ENCODE measurements at places on chromosomes 16 and 17.

- DNase-seq, result no peak
Measured at GRCh38 chr16:87581857-87582215, 20.5 kb upstream of the JPH3 start.

GRCh38 chr17:76054112-76054476 lies 18.2 kb downstream of the SRP68 start:
- no peak for DNase-seq

GRCh38 chr17:45371414-45372324 lies 54.8 kb upstream of the MAP3K14 start:
- DNase-seq, result no peak

DNA sequence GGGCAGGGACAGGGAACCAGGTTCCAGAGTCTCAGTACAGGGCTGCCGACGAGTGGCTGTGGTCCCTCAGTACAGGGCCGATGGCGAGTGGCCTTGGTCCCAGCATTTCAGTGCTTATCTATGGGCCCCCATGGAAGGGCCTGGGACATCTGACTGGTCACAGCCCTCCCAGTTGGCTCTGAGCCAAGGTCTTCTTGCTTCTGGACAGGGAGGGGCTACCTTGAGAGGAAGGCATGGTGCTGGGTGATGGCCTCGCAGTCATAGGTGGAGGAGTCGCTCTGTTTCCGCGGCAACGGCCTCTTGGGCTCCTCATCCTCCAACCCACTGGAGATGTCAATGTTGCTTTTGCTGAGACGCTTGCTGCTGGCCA lies 32.5 kb downstream of the PIMREG start:
- no peak for DNase-seq
